ENCODE measurements at places on chromosomes 4 and X. TPM values are rescaled to one million over a fixed set of nuclear protein-coding genes. Genes with fewer than 3 reads are reported as not detected.

Gene TEX13C
- total RNA-seq: not detected

GRCh38 chrX:38774249-38774648 lies 27.0 kb upstream of the MID1IP1 start:
- DNase-seq: no peak

Gene SULT1B1
- 2.9 TPM for total RNA-seq

- DNase-seq: no peak
Observed at GRCh38 chr4:6910960-6911874, 1.6 kb downstream of the TBC1D14 start.
